HS-5 (cell line): ENCODE measurements at places on chromosomes 4 and X.
A peak's percentile ranks its signal among the peaks of the same experiment; 100 is the strongest.

GRCh38 chr4:73735231-73735630 is 5.1 kb upstream of the CXCL8 start:
- DNase-seq: peak; percentile 47

DNA sequence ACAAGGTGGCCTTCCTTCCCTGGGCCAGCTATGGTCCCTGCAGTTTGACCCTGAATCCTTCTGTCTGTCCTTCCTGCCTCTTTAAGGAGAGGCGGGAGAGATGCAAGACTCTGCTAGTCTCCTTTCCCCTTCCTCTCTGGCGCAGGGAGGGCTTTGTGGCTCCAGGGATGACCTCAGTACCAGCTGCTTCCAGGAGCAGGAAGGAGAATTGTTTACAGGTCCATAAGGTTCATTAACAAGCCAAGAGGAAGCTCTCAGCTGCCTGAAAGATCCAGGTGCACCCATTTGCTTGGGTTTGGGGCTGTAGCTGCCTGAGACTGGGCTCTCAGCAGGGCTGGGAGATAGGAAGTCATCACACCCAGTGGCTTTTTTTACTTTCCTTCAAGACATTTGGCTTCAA is 4.0 kb upstream of the FATE1 start:
- DNase-seq: no peak

DNA sequence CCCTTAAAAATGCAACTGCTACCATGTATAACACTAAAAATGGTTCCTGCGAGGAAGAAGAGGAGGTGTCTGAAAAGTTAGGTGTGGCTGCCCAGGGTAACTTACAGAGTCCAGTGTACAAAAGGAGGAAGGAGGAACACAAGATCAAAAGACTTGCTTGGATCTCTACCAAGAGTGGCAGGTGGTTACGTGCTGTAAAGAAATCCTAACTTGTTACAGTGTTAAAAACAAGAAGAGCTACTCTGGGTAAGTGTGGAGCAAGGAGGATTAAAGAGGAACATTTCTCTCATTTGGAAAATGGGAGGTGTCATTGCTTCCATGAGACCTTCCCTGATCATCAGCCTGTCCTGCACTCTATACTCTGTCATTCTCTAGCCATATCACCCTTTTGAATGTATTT is 242.0 kb downstream of the PTTG2 start:
- DNase-seq: no peak

- DNase-seq: no peak
Measured at GRCh38 chrX:64642482-64642881, 247.2 kb upstream of the MTMR8 start.

- no peak for DNase-seq
Measured at GRCh38 chrX:43753637-43754036, 97.5 kb downstream of the MAOA start.

DNA sequence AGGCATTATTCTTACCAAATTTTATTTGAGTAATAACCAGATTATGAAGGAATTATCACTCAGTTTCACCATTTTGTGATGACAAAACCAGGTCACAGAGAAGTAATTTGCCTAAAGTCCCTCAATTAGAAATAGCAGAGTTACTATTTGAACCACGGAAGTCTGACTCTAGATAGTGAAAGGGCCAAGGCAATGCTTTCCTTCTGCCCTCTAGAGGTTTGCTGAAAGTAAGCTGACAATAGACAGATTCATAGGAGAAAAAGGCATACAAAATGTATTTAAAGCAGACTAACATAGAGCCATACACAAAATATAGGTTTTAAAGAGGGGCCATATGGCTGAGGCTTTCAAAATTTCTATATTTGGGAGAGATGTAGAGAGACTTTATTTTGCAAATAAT is 43.1 kb downstream of the CXXC4 start:
- DNase-seq: no peak

- DNase-seq: no peak
Measured at GRCh38 chrX:133722756-133723155, 262.6 kb downstream of the GPC3 start.

GRCh38 chrX:16484338-16484737 is 165.6 kb upstream of the S100G start:
- DNase-seq: peak; percentile 80

- peak; percentile 37 for DNase-seq
Measured at GRCh38 chr4:80360900-80361299, 25.4 kb downstream of the CFAP299 start.

DNA sequence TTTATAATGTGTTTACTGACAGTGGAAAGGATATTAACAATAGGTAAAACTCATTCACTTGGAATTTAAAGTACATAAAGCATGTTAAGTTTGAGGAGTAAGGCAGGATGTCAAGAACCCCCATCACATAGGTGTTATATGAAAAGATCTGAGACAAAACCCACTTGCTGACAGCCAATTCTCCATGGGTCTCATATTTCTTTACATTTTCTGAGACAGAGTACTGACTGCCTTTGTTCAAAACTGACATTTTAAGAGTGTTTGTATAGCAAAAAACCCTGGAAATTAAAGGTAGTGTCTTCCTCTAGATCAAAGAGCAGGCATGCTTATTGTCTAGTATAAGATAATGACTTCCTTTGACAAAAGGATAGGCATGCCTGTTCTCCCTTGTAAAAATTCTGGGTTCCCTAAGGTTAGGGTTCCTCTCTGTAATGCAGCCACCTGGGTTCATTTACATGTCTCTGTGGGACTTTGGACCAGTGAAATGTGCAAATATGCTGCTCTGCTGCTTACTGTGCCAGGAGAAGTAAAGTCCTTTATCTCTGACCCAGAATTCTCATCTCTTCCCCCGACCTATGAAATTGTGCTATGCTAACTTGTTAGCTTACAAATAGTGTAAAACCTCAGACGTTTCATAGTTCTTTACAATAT is 123.6 kb downstream of the PCDH18 start:
- no peak for DNase-seq

- no peak for DNase-seq
Measured at GRCh38 chr4:80073473-80074008, 512 bp upstream of the ANTXR2 start.

DNA sequence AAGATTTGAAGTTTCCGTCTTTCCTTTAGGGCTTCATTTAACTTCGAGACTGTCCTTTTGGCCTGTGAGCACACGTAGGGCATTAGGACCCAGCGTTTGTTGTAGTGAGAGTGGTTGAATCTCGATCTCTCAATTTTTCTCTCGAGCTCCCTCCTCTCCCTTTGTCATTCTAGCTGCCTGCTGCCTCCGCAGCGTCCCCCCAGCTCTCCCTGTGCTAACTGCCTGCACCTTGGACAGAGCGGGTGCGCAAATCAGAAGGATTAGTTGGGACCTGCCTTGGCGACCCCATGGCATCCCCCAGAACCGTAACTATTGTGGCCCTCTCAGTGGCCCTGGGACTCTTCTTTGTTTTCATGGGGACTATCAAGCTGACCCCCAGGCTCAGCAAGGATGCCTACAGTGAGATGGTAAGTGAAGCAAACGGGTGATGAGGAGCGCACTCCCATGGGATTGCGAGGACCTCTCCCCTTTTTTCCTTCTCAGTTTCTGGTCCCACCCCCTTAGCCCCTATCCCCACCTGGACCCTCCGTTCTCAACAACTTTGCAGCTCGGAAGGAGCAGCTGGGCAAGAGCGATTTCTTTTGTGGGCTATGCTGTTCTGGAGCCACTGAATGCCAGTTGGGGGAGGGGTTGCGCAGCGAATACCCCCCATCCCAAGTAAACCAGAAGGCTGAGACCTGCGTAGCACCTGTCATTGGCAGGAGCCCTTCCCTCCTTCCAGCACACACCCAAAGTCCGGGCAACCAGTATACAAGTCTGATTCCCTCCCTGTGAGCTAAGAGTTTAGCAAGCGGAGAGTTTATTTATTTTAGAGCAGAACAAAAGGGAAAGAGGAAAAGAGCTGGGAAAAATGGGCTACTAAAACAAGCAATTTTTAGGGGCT is at the start of gene TMEM35A:
Gene TMEM35A (plus strand): TSS at position 164 of the 883 bp plus-strand sequence. CDS start 124 bp downstream, at position 288.
- no peak for DNase-seq

DNA sequence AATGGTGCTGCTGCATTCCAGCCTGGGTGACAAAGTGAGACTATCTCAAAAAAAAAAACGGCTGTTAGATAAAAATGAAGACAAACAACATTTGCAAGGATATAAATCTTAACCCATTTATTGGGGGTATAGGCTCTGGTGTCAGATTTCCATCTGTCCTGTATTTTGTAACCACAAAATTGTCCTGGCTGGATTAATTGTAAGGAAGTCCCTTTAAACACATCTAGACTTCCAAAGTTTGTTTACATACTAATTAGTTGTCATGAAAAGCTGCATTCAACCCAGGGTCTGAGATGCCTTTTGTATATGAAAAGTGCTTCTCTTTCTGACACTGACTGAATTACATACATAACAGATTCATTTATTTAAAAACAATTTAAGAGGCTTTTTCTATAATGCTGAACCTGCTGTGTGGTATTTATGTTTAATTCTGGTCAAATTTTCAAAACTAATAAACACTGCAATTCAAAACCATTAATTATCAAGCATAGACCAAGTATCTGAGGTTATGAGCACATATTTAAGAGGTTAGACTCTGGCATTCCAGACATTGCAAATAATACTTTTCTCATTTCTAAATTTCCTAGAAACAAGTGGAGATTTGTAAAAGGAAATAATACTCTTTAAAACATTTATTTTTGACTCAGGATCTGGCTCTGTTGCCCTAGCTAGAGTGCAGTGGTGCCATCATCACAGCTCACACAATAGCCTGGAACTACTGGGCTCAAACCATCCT is 17.5 kb upstream of the UGDH start:
- DNase-seq: no peak

DNA sequence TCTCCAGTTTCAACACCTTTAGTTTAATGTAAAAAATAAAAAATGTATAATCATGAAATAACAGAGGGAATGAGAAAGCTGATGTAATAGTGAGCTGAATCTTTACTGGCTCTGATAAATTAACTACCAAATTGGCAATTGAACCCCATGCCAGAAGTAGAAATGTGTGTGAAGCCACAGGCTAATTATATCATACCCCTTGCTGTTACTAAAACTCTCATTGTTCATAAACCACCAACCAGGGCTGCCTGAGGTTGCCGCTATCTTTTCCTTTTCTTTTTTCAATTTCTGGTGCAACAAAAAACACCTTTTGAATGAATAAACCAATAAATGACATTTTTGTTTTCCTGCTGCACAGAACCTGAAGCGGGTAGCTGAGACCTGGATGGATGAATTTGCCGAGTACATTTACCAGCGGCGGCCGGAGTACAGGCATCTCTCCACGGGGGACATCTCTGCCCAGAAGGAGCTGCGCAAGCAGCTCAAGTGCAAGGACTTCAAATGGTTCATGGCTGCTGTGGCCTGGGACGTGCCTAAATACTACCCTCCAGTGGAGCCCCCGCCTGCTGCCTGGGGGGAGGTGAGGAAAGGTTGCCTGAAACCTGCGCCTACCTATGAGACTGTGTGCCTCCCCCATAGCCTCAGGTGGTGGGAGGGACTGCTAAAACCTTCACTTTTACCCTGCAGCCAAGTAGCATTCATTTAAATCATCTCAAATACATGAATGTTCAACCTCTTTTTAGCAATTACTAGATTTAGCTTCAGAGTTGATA is 216.7 kb upstream of the GALNT7 start:
- no peak for DNase-seq

GRCh38 chrX:66008328-66008970 is 31.4 kb downstream of the VSIG4 start:
- no peak for DNase-seq

DNA sequence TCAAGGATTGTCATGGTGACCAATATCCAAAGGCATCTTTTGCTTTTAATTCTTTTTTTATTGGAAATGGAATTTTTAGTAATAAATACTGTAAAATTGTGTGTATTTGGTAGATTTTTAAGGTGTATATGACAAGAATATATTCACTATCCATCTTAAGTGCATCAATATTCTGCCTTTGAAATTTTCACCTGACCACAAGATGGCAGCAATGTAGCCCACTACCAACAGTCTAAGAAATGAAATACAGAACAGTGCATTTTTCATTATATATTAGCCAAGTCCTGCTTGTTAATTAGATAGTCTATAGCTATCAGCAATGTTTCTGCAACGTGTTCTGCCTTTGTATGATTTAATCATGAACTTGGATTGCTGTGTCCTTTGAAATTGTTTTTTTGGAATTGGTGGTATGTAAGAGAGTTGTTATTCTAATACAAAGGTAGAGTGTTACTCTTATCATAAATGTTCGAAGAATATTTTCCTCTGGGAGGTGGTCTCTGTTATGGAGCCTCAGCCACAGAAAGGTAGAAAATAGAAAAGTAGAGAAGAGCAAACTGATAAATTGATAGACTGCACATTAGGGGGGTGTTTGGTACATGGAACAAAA is 38.2 kb downstream of the HPGDS start:
- DNase-seq: no peak

DNA sequence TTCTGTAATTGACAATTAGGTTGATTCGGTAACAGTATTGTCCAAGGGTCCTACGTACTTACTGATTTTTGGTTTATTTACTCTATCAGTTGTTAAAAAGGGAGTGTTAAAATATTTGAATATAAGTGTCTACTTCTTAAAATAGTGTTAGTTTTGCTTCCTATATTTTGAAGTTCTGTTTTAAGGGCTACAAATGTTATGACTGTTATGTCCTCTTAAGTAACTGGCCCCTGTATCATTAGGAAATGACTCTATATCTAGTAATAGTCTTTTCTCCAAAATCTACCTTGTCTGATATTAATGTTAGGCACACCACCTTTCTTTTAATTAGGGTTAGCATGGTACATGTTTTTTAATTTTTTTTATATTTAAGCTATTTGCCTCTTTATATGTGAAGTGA is 30.1 kb downstream of the ANKRD50 start:
- DNase-seq: no peak

GRCh38 chr4:103197765-103198110 is 405 bp downstream of the CENPE start:
- peak; percentile 9 for DNase-seq

DNA sequence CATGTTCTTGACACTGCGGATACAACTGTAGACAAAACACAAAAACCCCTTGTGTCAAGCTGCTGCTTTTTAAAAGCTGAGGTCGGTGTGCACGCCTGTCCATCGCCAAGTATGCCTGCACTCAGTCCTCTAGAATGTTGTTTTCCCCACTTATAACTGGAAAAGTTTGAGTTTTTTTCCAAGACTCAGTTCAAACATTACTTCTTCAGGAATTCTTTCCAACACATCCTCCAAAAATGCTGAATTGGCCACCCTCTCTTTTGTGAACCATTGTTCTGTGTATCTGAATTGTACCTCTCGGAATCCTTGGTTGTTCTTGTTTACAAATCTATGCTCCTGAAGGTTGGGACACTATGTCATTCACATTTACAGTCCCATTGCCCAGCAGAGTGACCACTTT is 94.6 kb downstream of the REELD1 start:
- no peak for DNase-seq

DNA sequence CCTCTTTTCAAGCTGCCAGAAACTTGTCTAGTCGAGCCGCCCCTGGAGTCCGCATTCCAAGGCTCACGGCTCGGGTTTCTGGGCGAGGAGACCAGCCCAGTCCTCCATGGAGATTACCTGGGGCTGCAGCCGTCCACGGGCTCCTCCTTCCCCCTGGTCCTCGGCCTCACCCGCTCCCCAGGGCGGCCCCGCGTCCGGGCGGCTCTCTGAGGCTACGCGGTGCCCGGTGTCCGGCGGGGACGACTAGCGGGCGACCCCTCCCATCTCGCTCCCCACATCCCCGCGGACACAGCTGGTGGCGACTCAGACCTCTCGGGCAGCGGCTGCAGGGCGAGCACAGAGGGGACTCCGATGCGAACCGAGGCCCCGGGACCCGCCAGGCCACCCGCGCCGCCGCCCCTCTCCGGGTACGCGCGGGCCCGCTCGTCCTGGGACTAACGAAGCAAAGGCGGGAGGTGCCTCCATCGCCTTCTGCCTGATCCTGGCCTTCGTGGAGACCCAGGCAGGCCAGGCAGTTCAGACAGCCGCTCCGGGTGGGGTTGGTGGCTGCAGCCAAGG is 159.4 kb downstream of the TRAM1L1 start:
- no peak for DNase-seq

- DNase-seq: no peak
Measured at GRCh38 chr4:78770091-78770642, 6.0 kb upstream of the BMP2K start.
